ENCODE measurements at places on chromosomes 11 and 22.

DNA sequence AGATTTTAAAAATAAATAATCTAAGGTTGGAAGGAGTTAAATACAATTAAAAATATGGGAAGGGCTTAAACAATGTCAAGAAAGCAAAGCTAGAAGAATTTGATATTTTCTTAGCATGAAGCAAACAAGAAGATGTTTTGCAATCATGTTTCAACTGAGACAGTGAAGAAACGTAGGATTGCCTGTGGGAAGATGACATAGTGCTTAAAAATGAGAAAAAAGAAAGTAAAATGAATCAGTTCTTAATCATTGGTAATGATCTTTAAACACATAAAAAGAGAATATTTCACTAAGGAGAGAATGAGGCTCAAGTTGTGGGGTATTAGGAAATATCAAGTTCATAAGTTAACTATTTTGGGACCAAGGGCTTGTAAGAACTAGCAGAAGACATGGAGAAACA is 855.0 kb downstream of the METTL15 start:
- no peak for DNase-seq

DNA sequence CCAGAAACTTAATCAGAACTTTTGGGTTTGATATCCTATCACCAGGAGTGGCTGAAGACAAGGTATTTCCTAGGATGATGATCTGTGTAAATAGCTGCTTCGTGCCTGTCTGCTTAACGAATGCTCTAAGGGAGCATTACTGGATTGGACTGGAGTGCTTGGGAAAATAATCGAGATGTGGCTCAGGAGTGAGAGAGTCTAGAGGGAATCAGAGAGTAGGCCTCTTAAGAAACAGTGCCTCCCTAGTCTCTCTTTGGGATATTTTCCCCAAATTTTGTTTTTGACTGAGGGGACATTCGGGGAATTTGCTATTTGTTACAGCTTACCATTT is 2.5 kb downstream of the MAML2 start:
- no peak for DNase-seq

DNA sequence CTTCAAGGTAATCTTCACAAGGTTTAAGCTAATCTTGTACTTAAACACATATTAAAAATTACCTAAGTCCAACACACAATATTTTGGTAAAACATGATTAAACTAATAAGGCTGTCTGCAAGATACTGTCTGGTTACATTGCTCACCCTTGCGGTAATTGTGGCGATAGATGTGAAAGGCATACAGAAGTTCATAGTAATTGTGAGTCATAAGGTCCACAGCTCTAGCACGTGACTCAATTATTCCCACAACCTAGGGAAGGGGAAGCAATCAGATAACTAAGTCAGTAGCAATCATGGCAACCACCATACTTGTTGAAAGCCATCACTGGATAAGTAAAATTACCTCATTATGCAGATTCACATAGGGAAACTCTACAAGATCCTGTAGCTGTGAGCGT is 30.5 kb upstream of the FNBP4 start:
- peak; percentile 33 for DNase-seq

DNA sequence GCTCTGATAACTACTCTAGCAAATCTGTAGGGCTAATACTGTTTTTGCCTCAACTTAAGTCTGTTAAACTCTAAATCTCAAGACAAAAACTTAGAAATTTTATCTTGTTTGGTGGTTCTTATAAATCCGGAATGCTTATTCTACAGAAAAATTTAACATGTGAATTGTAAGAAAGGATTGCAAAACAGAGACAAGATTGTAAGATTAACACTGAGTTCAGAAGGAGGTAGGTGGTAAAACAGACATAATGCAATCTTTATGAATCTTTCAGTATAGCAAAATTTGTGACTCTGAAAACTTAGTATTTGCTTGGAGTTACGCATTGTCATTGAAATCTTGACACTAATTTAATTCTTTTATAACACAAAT is 263.9 kb downstream of the SBF2 start:
- DNase-seq = no peak

DNA sequence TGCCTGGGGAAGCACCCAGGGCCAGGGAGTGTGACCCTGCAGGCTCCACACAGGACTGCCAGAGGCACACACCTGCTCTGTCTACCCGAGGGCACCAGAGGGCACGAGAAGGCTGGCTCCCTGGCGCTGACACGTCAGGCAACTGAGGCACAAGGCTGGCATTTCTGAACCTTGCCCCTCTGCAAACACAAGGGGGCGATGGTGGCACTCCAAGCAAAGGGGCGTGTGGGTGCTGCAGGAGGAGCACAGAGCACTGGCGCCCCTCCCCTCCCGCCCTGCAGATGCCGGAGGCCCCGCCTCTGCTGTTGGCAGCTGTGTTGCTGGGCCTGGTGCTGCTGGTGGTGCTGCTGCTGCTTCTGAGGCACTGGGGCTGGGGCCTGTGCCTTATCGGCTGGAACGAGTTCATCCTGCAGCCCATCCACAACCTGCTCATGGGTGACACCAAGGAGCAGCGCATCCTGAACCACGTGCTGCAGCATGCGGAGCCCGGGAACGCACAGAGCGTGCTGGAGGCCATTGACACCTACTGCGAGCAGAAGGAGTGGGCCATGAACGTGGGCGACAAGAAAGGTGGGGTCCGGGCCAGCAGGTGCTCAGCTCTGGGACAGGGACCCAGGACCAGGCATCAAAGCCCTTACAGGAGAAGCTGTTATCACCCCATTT is 20.8 kb upstream of the TXNRD2 start:
- peak; percentile 71 for DNase-seq

DNA sequence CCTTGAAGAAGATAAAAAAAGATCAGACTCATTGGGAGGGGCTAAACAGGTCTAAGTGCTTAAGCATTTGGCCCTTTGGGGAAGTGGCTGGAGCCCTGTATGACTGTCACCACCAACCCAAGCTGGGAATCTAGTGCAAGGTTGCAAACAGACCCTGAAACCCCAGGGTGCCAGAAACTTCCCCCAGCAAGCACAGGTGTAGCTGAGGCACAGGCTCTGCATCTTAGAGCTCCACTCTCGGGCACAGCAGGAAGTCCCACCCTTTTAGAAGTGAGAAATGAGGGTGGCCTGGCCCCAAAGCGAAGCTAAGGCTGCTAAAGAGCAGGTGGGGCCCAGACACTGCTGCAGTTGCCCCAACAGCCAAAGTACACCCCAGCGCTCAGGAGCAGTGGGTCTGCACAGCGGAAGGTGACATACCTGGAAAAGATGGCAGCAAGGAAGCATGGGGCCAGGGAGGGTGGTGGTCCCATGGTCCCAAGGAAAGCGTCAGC is 5.8 kb upstream of the KDM2A start:
- no peak for DNase-seq

- DNase-seq = no peak
These were observed 32.9 kb upstream of the DDI1 start for GRCh38 chr11:104003491-104003890.

GRCh38 chr11:43381802-43382201 is 23.1 kb downstream of the TTC17 start:
- DNase-seq = no peak

GRCh38 chr11:65506290-65506771 is 7.5 kb downstream of the MALAT1 start:
- DNase-seq = no peak

DNA sequence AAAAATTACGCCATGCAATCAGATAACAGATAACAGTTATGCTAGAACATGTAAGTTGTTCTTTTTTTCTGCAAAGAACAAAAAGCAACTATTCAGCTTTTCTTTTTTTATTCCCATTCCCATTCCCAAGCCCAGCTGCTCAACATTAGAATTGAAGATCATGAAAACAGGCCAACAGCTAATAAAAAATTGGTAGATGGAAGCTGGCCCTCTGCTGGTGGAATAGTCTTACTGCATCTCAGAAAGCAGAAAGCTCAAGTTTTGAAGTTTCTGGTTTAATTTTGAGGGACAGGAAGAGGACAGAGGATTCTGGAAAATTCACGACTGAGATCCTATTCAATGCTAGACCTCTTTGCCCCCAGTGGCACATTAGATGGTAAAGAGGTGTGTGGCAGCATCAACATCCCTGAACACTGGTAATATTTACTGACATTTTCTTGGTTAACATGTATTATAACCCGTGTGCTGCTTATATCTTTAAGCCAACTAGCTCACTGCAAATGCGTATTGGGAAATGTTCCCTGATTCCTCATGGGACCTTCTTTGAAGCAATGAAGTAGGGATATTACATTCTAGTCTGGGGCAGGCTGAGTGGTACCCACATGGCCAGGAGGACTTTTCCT is 591.2 kb downstream of the OPCML start:
- DNase-seq = no peak

GRCh38 chr11:74952752-74953151 is 3.7 kb downstream of the SPCS2 start:
- DNase-seq = no peak

- no peak for DNase-seq
These were observed 23.9 kb downstream of the IL10RA start for GRCh38 chr11:118009864-118010737.

GRCh38 chr11:27681664-27682063 is 18.6 kb downstream of the BDNF start:
- DNase-seq = no peak

- no peak for DNase-seq
These were observed 1.6 kb upstream of the BRSK2 start for GRCh38 chr11:1387961-1388762.

DNA sequence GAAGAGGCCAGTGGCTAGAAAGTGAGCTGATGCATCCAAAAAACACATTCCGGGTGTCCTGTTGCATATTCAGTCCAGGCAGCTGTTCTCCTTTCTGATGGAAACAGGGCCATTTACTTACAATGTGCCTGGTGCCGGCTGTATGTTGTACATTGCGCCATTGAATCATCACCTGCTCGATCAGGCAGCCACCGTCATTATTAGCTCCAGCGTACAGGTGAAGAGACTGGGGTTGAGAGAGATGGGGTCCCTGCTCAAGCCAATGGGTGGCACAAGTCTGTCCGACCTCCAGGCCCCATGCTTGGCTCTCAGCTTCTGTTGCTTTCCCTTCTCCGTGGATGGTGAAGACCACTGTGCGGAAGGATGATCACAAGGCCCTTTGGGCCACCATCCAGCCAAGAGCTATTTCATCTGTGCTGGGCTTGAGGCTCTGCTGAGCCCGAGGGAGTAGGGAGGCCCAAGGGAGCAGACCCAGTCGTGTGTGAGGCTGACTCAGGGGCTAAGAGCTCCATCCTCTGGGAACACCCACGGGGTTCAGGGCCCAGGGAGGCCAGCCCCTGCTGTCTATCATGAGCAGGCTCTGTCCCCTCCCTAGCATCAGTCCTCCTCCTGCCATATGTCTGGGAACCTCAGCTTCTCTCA is 20.7 kb upstream of the EMID1 start:
- no peak for DNase-seq

DNA sequence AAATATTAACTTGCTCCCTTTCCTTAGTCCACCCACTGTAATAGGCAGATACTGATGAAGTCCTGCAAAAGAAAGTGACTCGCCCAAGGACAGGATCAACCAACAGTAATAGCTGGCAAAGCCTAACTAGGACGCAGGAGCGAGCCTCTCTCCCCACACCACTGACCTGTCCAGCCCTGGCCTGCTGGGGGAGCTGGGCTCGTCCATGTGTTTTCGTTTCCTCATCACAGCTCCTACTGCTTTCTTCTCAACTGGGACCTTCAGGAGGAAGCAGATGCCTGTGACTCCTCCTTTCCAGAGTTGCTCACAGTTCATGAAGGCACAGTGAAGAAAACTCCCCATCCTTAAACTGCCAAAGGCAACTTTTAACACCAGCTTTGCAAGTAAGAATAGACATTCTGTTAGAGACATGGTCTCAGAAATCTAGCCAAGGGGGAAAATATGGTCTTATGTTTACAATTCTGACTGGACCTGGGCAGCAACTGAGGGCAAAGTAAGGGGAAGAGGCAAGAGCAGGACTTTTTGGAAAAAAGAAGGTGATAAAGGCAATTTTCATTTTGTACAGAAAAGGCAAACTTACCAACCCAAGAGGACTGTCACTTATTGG is 11.6 kb upstream of the GPHA2 start:
- DNase-seq = no peak

DNA sequence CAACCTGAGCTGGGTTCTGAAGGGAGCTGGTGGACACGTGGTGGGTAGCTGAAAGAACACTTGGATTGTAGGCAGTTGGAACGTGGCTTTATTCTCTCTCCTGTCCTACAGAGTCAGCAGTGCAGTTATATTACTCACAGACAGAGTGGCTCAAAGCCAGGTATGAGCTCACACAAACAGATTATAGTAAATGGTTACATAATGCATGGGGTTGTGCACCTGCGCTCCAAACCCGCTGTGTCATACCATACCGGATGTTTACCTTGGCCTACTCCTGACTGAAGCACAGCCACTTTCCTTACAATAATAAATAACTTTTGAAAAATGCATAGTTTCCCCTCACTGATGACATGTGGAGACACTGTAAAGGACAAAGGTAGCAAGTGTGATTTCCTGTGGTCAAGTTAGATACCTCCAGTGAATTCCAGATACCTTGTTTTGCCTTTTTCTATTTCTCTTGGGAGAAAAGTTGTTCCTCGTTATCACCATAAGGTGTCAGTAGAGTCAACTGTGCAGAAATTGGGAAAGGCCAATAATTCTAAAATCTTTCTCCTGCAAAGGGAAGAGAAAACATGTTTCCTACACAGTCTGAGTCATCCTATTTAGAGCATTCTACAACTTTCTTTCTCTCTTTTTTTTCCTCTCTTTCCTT is 13.5 kb downstream of the MS4A6A start:
- DNase-seq = peak; percentile 97

DNA sequence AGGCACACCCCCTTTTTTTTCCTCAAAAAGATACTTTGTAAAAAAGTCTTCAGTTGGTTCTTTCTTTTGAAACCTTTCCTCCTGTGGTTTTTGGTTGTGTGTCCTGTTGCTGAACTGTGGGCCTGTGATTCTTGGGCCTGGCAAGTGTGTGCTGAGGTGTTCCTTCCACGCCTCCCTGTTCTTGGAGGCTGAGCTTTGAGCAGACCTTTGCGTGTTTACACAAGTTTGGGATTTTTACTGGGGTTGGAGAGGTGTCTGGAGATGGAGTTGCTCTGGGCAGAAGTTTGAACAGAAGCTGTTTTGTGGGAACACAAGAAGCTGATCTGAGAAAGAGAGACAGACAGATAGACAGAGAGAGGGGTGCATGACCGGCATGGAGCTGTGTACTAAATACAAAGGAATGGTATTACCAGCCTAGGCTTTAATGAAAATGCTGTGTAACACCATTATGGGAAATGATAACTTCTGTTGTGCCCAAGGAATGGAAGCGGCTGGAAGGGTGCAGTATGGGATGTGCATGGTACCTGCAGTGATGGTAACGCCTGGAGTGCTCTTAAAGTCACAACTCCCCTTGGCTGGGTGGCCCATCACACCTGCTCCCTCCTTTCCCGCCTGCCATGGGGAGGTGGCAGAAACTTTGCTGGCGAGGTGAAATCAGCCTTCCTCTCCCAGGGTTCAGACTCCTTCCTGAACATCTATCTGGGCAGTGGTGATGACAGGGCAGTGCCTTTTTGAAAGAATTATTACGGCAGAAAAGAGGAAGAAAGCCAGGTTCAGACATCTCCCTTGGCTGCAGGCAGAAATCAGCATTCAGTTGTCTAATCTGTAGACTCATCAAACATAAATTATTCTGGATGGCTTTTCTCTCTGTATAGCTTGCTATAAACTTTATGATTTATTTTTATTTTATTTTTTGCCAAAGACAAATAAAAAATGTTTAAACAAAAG is 70.4 kb downstream of the LDLRAD3 start:
- no peak for DNase-seq

All from Caki2 (cell line).